OCI-M1 (cell line): ENCODE measurements at places on chromosomes 13 and 19.

DNA sequence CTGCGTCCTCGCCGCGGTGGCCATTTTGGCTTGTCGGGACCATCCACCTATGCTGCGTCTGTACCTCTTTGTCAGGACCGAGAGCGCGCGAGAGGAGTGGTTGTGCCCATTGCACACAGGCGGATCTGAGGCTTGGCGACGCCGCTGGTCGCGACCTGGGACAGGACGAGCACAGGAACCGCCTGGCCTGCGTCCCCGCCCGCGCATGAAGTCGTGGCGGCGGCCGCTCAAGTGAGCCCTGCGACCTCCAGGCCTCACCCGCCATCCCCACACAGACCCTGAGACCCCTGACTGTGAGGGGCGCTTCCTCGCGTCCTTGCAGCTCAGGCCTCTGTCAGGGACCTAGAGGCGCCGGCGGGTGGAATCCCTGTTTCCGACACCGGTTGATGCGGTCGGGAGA, 16.8 kb downstream of the ZNF586 start:
- DNase-seq: no peak

GRCh38 chr19:19672816-19673215, 4.2 kb downstream of the ZNF101 start:
- DNase-seq: no peak

DNA sequence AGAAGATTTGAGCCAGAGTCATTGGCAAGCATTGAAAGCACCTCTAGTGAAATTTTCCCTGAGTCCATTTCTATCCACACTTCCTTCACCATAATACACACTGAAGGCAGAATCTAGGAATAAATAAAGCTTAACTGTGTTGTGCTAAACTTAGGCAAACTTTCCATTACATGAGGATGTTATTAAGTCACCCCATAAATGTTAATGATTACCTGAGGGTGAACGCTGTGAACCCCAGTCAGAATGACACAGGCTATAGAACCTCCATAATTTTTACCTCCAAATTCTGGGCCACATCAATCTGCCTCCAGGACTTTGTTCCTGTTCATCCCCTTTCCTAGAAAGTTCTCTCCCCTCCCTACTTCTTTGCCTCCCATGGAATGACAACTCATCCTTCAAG, 71.0 kb downstream of the RAP2A start:
- DNase-seq: no peak

- DNase-seq: peak; percentile 97
These were observed 15.4 kb upstream of the AP1M2 start for GRCh38 chr19:10602330-10603083.

DNA sequence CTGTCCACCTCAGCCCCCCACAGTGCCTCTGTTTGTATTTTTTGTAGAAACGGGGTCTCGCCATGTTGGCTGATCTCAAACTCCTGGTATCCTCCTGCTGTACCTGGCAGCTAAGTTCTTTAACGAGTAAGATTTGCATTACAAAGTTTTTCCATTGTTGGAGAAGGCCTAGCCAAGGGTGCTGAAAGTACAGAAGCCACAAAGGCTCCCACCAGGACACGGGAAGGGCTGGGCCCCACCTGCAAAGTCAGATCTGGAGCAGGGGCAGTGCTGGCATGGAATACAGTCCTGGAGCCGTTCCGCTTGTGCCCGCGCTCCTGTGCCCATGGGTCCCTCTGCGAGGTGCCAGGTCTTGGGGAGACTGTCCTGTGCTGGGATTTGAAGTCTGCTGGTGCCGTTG, 12.1 kb downstream of the FZR1 start:
- no peak for DNase-seq

DNA sequence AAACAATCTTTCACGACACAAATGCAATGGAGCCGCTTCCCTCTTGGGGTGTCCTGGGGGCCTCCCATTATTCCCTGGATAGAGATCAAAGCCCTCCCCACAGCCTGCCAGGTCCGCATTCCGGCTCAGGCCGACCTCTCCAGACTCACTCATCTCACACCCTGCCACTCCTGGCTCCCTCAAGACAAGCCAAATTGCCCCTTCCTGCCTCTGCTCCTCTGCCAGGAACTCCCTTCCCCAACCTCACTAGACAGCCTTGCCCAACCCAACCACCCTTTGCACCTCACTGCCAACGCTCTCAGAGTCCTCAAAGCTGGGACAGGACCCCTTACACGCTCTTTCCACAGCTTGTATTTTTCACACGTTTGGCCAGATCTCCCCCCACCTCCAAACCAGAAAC, 1.5 kb downstream of the ABHD17A start:
- DNase-seq: no peak
